OCI-M1 (cell line): ENCODE measurements at places on chromosomes 5 and 9.

DNA sequence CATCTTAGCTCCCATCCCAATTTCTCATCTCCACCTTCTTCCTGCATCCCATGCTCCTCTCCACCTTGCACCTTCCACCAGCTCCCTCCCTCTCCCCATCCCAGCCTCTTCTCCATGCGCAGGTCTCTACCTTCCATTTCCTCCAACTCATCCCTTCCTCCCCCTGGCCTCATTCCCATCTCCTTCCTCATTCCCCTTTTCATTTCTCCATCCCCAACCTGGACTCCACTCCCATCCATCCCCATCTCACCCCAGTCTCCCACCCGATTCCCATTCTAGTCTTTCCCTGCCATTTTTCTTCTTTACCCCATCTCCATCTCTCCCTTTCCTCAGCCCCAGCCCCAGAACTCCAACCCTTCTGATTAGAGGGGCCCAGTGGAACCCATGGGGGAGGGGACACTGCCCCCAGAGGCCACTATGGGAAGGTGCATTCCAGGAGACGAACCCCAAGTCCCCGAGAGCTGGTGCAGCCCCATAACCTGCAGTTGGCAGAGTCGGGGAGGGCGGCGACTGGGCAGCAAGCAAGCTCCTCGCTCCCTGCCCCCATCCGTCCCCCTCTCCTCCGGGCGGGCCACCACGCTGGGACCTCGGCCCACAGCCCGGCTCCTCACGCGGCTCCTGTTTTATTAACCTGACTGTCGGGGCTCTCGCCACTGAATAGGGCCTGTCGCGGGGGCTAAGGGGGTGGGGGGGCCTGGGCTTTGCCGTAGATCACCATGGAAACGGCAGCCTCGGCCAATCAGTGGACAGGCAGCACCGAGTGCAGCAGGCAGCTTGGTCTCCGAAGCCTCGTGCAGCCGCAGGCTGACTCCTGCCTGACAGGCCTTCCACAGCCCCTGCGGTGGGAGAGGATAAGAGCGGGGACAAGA, 66.7 kb downstream of the PCDH1 start:
- no peak for DNase-seq

DNA sequence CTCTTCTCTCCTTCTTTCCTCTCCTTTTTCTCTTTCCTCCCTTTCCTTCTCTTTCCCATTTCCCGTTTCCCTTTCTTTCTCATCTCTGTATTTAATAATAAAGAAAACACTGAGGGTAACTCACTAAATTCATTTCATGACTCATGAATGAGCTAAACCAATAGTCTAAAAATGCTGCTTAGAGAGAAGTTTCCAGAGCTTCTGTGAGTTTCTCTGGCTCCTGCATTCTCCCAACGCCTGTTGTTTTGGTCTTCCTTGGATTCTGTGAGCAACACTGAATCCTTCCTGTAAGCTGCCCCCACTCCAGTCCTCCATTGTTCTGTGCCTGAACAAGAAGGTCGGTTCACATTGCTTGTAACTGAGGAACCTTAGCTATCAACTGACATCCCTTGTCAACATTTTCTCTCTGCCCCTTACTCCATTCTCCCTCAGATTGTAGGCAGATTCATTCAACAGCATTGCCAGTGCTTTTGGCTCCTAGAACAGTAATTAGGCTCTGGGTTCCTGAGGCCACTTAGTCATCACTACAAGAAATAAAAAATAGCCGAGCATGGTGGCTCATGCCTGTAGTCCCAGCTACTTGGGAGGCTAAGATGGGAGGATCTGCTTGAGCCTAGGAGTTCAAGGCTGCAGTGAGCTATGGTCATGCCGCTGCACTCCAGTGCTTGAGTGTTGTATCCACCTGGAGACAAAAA, 237.7 kb upstream of the KLF4 start:
- DNase-seq: no peak

GRCh38 chr5:124511791-124512190, 234.6 kb downstream of the ZNF608 start:
- no peak for DNase-seq

GRCh38 chr5:106451998-106452397, 1218.7 kb downstream of the EFNA5 start:
- no peak for DNase-seq

- peak; percentile 65 for DNase-seq
These were observed 423 bp upstream of the ABCA2 start for GRCh38 chr9:137028263-137029057.

DNA sequence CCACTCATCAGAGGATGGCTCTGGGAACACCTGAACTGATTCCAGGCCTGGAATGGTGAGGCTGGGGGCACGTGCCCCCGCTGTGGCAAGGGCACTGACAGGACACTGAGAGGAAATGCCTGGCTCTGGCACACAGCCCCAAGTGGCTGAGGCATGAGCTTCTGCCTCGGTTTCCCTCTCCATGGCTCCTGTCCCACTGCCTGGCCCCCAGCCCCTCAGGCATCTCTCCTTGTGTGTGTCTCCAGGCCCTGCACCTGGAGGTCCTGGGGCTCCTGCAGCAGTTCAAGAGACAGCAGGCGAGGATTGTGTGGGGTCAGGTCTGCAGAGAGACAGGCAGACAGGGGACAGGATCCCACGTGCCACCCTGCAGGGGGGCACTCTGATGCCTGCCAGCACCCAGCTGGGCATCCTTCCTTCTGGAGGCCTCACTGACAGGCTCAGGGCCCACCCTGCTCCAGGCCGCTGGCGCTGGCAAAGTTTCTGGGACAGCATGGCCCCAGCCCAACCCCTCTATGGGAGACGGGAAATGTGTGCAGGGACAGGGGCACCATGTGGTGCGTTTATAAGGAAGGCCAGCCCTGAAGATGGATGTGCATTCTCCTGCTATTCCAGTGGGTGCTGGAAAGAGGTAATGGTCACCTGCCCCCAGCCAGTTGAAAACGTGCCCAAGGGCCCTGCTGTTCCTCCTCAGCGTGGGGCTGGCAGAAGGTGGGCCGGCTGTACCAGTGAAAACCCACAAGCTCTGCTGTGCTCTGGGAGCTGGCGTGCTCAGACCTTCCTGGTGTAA, 66.0 kb downstream of the RASGEF1C start:
- DNase-seq: no peak

- no peak for DNase-seq
These were observed 3.0 kb downstream of the HNRNPAB start for GRCh38 chr5:178207183-178207916.

- no peak for DNase-seq
These were observed 29.3 kb upstream of the ANKH start for GRCh38 chr5:14900693-14901461.

DNA sequence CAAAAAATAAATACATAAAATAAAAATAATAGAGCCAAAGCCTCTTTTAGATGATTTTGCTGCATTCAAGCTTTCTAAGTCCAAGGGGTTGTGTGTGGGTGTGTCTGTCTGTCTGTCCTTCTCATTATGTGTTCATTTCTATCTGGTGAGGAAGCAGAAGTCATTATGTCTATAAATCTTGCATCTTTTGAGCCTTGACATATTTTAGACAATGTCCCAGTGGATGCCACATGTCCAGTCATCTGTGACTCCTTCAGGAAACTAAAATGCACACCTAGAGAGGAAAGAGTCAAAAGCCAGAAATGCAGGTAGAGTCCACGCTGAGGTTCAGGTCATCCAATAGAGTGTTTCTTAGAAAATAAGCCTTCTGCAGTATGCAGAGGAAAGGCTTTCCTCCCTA, 80.9 kb downstream of the GALNT10 start:
- DNase-seq: no peak
